H9 (cell line): ENCODE measurements at places on chromosomes 2 and 18. TPM values are rescaled to one million over a fixed set of nuclear protein-coding genes. Genes with fewer than 3 reads are reported as not detected.
A peak's percentile ranks its signal among the peaks of the same experiment; 100 is the strongest.

DNA sequence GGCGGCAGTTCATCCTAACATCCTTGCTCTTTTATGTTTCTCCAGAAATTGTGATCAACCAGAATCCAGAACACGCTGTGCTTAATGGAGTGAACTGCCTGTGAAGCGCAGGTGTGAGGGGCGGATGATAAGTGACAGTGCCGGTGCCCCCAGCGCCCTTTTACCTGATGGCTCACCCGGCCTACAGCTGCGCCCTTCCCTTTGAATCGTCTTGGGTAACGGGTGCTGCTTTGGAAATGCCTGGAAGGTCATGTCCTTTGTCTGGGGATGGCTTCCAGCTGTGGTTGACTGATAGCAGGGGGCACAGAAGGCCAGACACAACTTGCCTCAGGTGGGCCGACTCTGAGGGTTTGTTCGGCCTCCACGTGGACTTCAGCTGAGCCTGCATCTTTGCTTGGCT lies 119.4 kb downstream of the LPIN1 start:
- DNase-seq, result no peak

DNA sequence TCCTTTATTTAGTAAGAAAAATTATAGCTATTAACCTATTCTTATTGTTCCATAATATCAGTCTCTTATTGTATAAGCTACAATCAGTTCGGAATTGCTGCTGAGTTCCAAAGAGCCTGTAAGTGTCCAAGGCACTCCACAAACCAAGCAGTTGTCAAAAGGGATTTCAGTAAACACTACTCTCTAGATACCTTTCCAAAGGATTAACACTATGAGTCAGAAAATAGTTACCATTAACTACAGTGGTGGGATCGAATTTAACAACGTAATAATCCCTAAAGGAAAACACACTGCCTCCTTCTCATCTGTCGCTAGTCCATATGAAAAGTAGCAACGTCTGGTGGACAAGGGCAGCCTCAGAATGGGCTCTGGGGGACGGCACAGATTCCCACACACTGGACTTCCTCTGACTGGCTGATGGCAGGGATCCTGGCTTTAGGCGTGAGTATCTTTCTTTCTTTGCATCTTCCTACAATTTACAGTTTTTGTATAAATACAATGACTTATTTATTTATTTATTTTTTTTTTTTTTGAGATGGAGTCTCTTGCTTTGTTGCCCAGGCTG lies 8.8 kb downstream of the TGFBRAP1 start:
- DNase-seq, result no peak

RGPD4 gene
- 0.07 TPM in 2 replicates for total RNA-seq

UCN gene
- total RNA-seq, result 0.77 and 1.5 TPM in 2 replicates

DNA sequence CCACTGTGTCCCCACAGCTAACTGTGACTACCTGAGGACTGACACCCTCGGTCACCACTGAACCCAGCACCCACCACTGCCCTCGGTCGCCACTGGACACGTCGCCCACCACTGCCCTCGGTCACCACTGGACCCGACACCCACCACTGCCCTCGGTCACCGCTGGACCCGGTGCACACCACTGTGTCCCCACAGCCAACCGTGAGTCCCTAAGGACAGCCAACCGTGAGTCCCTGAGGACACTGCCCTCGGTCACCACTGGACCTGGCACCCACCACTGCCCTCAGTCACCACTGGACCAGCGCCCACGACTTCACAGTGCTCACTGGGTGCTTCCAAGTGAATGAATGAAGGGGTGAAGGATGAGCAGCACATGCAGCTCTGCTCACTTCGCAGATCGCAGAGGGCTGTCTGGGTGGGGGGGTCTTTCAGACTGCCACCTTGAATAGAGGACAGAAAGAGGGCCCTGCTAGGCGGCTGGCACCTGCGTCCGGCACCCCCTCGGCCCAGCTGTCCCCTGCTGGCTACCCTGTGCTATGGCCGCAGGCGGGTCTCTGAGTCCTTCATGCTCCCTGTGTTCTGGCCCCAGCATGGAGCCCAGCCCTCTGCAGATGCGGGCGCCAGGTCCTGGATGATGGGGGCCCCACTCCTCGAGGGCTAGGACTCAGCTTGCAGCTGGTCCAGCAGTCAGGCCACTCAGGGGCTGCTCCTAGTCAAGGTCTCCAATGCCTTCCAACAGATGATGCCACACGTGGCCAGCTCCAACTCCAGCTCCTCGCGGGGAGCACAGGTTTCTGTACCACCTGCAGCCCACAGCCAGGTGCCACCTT lies 51.4 kb upstream of the GPC1 start:
- no peak for DNase-seq

DNA sequence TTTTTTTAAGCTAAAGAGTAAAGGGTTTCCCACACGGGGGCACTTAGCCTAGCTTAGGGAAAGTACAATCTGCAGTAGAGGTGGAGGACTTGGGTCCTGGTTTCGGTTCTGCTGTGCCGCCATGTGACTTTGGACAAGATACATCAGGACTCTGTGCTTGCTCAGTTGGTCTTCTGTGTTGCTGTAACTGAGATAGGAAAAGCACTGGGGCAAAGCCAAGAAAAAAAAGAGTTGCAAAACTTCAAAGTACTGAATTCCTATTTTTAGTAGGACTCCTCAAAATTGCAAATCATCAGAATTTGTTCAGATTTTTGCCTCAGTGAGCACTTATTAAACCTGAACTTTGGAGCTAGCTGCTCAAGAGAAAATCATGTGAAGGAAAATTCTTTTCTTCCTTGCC lies 96.3 kb upstream of the STON1 start:
- no peak for DNase-seq

GRCh38 chr18:79543861-79544385 lies 135.7 kb upstream of the CTDP1 start:
- DNase-seq, result peak; percentile 15

DNA sequence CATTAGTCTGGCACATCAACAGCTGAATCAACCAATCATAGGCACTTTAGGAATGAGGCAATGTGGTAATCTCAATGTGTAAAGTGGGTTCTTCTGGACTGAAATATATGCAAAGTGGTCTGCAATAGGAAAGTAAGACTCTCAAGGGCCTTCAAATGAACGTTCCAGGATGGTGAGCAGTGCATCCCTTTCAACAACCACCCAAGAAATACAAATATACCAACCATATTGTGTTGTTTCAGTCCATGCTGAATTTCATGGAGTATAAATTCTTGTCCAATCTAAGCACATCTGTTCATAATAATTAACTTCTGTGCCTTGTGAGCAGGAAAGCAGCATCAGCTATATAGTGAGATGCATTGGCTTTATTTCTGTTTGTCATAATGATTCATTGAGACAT lies 556.2 kb downstream of the THSD7B start:
- no peak for DNase-seq

GRCh38 chr18:48877941-48878340 lies 72.8 kb downstream of the SMAD7 start:
- no peak for DNase-seq

- no peak for DNase-seq
Measured at GRCh38 chr2:113974727-113975126, 84.8 kb downstream of the ACTR3 start.

DNA sequence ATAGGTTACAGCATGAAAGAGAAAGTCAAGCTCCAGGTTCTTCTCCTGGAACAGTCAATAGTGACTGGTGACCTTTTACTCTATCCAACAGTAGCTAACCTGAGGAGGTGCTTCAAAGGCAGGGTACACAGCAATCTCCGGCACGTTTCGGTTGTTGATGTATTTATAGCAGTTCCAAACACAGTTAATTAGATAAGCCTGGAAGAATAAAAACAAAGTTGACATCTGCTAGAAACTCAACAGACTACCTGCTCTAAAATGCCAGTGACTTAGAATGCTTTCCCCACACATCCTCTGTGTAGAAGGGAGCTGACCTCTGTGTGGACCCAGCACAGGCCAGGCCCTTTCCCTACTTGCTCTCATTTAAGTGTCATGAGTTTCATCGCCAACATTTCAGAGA lies 17.2 kb downstream of the LAPTM4A start:
- DNase-seq, result no peak

- no peak for DNase-seq
Measured at GRCh38 chr2:225070811-225071210, 28.5 kb upstream of the DOCK10 start.

EMX1 gene
- total RNA-seq, result 0.64 and 0.72 TPM in 2 replicates
